Osteoblast (primary cell): ENCODE measurements at places on chromosomes 16 and 17.

DNA sequence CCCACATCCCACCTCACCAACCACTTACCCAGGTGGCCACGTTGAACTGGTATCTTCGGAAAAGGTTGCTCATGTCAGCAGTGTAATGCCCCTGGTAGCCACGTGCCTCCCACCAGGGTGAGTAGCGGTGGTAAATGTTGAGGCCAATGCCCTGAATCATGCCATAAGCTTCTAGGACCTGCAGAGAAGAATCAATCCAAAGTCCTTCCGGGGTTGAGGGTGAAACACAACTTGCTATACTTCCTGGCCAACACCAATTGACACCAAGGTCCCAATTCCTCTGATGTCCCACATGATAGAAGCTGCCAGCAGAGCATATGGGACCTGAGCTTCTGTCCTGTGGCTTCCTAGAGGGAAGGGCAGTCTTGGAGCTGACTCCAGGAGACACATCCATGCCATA, 11.3 kb upstream of the CNOT1 start:
- no peak for DNase-seq
- H3K27ac ChIP-seq = no peak overlapping the region
- no peaks in the 10 kb centered on the region for H3K36me3 ChIP-seq

DNA sequence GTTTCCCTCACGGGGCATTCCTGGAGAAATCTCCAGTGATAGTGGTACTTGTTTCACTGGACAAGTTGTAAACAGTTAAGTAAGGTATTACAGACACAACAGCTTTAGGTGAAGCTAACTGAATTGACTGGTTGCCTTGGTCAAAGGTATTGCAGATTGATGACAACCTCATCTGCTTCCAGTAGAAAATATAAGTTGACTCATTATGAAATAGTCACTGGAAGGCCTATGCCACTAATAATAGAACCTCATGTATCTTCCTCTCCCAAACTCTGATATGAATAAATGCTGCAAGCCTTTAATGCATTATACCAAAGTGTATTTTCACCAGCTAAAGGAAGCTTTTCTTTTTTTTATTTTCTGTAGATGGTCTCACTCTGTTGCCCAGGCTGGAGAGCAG, 44.8 kb downstream of the GLG1 start:
- H3K4me3 ChIP-seq = no peak overlapping the region
- peaks cover 3% of the 10 kb centered on the region for H3K36me3 ChIP-seq
- peaks cover 5% of the 10 kb centered on the region for H3K4me1 ChIP-seq
- no peak overlapping the region for H3K27ac ChIP-seq
- no peaks in the 10 kb centered on the region for H3K27me3 ChIP-seq

DNA sequence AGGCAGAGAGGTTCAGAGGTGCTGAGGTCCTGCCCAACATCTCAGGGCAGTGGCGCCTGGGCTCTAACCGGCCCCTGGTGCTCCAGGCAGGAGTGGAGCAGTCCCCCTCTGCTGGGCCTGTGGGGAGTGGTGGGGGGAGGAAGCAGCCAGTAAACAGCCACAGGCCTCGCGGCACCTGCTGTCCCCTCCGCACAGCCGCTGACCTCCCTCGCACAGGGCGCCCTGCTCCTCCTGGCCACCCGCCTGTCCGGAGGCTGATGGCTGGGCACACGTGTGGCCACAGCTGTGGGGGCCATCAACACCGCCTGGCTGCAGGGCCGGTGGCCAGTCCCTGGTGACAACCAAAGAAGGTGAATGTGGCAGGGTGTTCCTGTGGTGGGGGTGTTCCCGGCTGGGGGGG, 36.8 kb upstream of the PABPN1L start:
- H3K27ac ChIP-seq = no peak overlapping the region
- no peaks in the 10 kb centered on the region for H3K4me1 ChIP-seq
- H3K4me3 ChIP-seq = no peak overlapping the region
- peaks cover 4% of the 10 kb centered on the region for H3K27me3 ChIP-seq
- H3K36me3 ChIP-seq = no peaks in the 10 kb centered on the region
- no peak for DNase-seq

DNA sequence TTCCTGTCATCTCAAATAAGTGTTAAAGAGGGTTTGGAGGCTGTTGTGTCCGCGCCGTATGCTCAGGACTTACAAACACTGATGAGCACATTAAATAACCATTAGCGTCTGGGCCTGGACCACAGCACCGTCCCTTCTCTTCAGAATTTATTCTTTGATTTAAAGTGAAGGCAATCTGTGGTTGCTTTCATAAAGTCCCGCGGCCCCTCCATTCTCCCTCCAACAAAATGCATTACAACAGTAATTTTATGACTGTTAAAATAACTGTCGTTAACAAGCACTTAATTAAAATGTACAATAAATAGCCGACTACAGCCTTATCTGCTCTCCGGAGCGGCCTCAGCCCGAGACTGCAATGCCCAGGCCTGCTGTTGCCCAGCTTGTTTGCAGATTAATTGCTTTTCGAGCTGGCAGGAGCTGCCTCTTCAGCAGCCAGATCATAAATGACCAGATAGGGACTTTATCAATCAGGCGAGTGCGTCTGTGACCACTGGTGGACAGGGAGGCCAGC, 30.6 kb upstream of the IRX3 start:
- no peak for DNase-seq
- no peak overlapping the region for H3K4me3 ChIP-seq
- H3K4me1 ChIP-seq = peaks cover 4% of the 10 kb centered on the region
- H3K36me3 ChIP-seq = no peaks in the 10 kb centered on the region
- no peaks in the 10 kb centered on the region for H3K27me3 ChIP-seq
- no peak overlapping the region for H3K27ac ChIP-seq

DNA sequence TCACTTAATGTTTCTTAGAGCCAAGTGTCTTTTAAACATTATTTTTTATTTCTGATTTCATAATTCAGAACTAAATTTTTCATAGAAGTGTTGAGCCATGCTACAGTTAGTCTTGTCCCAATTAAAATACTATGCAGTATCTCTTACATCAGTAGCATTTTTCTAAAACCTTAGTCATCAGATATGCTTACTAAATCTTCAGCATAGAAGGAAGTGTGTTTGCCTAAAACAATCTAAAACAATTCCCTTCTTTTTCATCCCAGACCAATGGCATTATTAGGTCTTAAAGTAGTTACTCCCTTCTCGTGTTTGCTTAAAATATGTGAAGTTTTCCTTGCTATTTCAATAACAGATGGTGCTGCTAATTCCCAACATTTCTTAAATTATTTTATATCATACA, 13.6 kb upstream of the BCAS3 start:
- H3K36me3 ChIP-seq = peaks cover 6% of the 10 kb centered on the region
- H3K27ac ChIP-seq = no peak overlapping the region
- no peaks in the 10 kb centered on the region for H3K4me1 ChIP-seq
- H3K27me3 ChIP-seq = no peaks in the 10 kb centered on the region

DNA sequence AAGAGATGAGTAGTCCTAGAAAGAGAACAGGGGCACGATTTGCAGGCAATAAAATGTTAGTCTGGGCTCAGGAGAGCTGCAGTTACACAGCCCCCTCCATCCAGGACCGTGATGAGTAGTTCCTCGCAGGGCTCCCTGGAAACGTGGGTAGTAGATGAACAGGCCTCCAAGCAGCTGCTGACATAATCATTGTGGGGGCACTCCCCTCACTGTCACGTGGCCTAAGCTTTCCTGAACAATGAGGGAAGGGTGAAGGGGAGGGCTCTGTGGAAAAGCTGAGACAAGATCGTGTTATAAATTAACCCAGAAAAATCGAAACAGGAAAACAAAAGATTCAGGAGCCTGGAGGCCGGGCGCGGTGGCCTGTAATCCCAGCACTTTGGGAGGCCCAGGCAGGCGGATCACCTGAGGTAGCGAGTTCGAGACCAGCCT, 1.3 kb upstream of the PER1 start:
- H3K4me1 ChIP-seq = peaks cover 54% of the 10 kb centered on the region
- H3K4me3 ChIP-seq = peak overlapping the region; percentile 79
- DNase-seq = peak; percentile 98
- H3K27me3 ChIP-seq = no peaks in the 10 kb centered on the region
- H3K36me3 ChIP-seq = peaks cover 20% of the 10 kb centered on the region
- peak overlapping the region; percentile 100 for H3K27ac ChIP-seq

DNA sequence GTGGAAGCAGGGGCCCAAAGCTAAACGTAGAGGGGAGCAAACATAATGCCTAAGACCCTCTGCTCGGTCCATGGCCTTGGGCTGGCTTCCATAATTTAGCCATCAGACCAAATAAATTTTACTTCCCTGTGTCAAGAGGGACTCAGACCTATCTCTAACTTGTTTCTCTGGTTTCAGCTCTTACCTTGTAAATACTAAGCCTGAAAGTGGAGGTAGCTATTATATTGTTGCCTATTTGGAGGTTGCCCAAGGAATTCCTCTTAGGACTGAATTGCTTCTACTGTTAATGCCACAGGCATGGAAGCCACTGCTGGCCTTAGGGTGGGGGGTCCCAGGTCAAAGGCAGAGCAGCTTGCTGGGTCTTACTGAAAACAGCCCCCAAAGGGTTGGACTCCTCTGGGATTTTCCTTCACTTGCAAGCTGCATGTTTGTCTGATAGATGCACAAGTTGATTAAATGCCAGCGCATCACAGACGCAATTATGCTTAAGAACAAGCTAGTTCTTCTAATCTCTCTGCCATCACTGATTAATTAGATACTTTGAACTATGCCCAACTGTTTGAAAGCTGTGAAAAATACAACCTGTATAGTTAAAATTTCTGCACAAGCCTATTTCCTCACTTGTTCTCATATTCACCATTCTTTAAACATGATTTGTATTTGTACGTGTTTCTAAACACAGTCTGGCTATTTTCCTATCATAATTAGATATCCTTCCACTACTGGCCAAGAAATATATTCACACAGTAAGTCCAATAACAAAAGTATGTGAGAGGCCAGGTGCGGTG, 67.9 kb upstream of the HAS3 start:
- no peak overlapping the region for H3K27ac ChIP-seq
- no peaks in the 10 kb centered on the region for H3K27me3 ChIP-seq
- H3K4me3 ChIP-seq = no peak overlapping the region
- H3K36me3 ChIP-seq = peaks cover 6% of the 10 kb centered on the region
- no peak for DNase-seq
- H3K4me1 ChIP-seq = peaks cover 12% of the 10 kb centered on the region

DNA sequence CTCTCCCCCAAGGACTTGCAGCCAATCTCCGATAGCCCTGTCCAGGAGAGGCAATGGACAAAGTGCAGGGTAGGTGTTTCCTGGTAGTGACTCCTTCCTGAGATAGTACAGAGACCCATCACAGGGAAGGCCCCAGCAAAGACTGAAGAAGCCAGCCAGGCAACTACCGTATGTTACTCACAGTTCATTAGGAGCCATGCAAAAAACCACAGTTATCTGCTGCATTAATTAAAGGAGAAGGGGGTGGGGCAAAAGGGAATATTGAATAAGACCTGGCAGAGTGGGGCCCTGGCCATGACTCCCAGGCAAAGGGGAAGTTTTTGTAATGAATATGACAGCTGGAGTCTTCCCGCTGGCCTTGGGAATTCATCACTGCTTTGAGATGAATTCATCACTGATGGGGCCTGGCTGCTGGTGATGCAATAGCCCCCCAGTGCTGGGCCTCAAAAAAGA, 2.5 kb upstream of the SLC13A2 start:
- H3K4me1 ChIP-seq = peaks cover 16% of the 10 kb centered on the region
- no peaks in the 10 kb centered on the region for H3K36me3 ChIP-seq
- H3K27ac ChIP-seq = no peak overlapping the region
- H3K27me3 ChIP-seq = peaks cover 50% of the 10 kb centered on the region
- no peak for DNase-seq

DNA sequence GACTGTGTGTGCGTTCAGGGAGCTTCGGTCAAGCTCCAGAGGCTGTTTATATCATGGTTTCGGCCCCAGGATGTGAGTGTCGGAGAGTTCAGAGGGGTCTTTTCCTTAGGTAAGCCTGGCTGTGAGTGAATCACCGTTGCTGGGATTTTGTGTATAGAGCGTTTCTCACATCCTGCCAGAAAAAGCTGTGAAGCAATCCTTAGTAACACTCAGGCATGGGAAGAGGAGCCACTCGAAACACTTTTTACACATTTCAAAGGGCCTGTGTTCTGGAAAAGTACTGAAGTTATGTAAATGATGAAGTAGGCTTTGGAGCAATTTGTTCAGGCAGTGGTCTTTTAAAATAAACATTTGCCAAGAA, 662 bp downstream of the PGS1 start:
- no peaks in the 10 kb centered on the region for H3K27me3 ChIP-seq
- peaks cover 60% of the 10 kb centered on the region for H3K4me1 ChIP-seq
- peak overlapping the region; percentile 92 for H3K4me3 ChIP-seq
- peaks cover 7% of the 10 kb centered on the region for H3K36me3 ChIP-seq
- peak; percentile 95 for DNase-seq
- H3K27ac ChIP-seq = peak overlapping the region; percentile 99

DNA sequence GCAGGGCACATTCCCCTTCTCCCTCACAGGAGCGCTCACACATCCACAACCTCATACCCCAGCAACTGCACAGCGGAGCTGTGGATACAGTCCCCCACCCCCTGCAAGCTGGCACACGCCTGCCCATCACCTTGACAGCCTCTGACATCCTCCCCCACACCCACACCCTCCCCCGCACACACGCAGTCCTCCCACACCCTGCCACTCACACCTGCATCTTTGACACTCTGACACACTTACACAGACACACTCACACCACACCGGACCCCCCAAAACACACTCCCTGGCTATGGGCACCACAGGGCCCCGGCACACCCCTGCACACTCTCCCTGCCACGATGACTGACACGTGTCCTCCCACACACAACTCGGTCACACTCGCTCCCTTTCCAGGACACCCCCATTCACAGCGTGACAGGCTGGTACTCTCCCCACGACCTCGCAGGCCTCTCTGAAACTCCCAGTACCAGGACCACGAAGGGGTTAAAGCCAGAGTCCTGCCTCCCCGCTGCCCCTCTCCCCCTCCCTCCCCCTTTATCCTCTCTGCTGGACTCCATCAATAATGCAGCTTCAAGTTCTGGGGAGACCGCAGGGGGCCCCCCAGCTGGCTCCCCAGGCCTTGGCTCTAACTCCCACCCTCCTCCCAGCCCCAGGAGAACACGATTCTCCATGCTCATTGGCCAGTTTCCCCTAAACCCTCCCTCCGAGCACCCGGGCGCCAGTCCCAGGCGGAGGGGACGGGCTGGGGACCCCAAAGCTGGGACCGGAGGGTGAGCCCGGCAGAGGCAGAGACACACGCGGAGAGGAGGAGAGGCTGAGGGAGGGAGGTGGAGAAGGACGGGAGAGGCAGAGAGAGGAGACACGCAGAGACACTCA, at the start of gene PPP1R1B:
Gene PPP1R1B, plus strand, starts transcription at position 782 of the 876 bp plus-strand sequence. CDS start 441 bp downstream, outside the sequence.
- H3K27ac ChIP-seq = no peak within 1 kb of the TSS
- peaks cover 5% of the 10 kb centered on the region for H3K4me1 ChIP-seq
- no peaks in the 10 kb centered on the region for H3K36me3 ChIP-seq
- DNase-seq = no peak
- no peak within 1 kb of the TSS for H3K4me3 ChIP-seq

GRCh38 chr16:53042235-53042701, 10.4 kb downstream of the CHD9NB start:
- H3K4me3 ChIP-seq = no peak overlapping the region
- peaks cover 4% of the 10 kb centered on the region for H3K4me1 ChIP-seq
- DNase-seq = no peak
- no peaks in the 10 kb centered on the region for H3K36me3 ChIP-seq
- no peaks in the 10 kb centered on the region for H3K27me3 ChIP-seq
- H3K27ac ChIP-seq = no peak overlapping the region

DNA sequence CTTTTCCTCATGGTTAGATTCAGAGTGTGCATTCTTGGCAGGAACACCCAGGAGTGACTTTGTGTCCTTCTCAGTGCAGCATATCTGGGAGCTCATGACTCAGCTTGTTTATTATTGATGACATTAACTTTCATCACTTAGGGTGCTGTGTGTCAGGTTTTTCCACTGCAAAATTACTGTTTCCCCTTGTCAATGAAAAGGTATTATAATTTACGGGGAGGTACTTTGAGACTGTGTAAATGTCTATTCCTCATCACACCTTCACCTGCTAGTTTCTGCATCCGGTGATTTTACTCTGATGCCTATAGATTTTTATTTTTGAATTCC, 50.5 kb downstream of the WWP2 start:
- no peaks in the 10 kb centered on the region for H3K27me3 ChIP-seq
- H3K4me1 ChIP-seq = no peaks in the 10 kb centered on the region
- H3K4me3 ChIP-seq = no peak overlapping the region

- H3K27me3 ChIP-seq = peaks cover 2% of the 10 kb centered on the region
- peak; percentile 86 for DNase-seq
- peak overlapping the region; percentile 72 for H3K4me3 ChIP-seq
- peaks cover 8% of the 10 kb centered on the region for H3K4me1 ChIP-seq
These were observed 25.5 kb downstream of the COPZ2 start for GRCh38 chr17:48012151-48012520.
